ENCODE measurements at places on chromosomes 3 and 15.

DNA sequence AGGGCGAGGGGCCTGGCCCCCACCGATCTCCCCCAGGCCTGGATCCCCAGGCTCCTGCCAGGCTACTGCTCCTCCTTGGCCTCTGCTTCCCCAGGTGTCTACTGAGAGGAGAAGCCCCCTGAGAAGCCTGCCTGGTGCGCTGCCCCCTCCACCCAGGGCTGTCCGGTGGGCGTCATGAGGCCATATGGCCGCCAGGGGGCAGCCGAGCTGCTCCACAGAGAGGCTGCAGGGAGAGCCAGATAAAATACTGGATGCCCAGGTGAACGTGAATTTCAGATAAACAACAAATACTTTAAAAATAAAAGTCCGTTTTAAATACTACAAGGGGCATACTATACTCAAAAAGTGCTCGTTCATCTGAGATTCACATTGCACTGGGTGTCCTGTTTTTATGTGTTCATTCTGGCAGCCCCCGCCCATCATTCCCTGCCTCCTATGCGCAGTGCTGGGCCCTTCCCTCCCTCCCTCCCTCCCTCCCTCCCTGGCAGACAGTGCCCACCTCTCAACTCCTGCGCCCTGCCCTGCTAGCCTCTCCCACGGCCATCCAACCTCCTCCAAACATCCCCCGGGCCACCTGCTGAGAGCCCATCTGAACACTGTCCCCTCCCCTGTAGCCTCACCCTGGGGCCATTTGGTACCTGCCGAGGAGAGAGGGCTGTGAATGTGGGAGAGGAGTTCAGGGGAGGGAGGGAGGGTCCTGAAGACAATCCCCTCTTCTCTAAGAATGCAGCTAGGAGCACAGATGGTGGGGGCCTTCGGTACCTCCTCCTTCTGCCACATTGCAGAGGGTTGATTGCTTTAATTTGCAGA is 29.6 kb downstream of the PSTPIP1 start:
- no peak for DNase-seq

GRCh38 chr3:106817706-106818105 is 559.5 kb upstream of the CCDC54 start:
- DNase-seq = no peak

DNA sequence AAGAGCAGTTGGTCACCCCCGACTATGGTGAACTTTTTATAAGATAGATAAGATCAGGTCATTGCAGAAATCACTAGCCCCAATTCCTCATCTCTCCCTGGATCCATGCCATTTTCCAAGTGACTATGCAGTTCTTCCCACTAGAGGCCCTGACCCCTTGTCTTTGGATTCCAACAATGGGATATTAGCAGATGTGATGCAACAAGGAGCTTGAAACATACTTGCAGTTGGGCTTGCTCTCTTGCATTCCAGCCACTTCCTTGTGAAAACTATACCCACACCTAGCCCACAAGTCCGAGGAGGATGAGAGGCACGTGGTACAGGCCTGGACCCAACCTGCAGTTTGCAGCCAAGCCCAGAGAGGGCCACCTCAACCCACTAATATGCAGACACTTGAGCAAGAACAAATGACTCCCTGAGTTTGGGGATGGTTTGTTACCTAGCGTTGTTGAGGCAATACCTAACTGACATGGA is 60.6 kb downstream of the SUCLG2 start:
- no peak for DNase-seq

- DNase-seq = no peak
Observed at GRCh38 chr15:81955382-81956062, 90.3 kb downstream of the MEX3B start.

DNA sequence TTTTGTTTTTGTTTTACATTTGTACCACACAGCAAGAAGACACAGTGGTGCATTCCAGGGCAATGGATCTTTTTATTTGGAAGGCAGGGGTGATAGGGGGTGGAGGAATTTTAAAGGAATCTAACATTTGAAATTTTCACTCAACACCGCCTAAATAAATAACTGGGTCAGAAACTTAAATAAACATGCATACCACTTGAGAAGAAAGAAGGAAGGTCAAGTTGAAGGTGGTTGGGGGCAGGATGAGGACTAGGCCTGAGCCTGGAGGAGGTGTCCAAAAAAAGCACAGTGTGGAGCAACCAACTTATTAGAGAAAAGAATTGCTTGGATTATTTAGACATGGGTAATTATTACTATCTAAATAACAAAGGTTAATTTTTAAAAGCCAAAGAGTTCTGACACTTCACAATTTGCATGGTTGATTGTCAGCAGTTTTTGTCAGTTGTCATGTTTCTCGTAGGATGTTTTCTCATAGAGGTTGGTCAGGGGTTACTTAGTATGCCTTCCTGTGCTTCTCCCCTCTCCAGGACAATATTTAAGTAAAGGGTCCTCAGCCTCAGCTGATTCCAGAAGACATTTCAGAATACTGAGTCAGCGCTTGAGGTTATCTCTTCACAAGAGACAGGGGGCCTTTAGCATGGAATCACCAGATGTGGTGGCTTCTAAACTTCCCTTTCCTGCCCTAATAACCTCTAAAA is 173.7 kb upstream of the SLC2A2 start:
- no peak for DNase-seq

GRCh38 chr15:82228750-82229149 is 33.8 kb downstream of the EFL1 start:
- DNase-seq = no peak

DNA sequence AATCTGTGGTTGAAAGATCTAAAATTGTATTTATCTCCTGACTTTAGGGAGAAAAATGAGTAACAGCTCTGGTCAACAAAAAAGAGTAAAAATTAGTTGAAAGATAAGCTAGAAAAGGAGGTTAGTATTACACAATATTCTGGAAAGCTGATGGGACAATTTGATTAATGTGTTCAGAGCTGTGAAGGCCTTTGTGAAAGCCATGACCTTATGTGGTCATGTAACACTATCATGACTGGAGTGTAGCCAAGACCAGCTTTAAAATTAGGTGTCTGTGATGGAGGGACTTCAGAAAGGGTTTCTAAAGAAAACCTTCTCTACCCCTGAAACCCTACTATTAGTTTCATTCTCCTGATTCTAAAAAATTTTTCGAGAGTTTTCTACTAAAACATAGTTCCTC is 127.2 kb downstream of the NFKBIZ start:
- DNase-seq = no peak

DNA sequence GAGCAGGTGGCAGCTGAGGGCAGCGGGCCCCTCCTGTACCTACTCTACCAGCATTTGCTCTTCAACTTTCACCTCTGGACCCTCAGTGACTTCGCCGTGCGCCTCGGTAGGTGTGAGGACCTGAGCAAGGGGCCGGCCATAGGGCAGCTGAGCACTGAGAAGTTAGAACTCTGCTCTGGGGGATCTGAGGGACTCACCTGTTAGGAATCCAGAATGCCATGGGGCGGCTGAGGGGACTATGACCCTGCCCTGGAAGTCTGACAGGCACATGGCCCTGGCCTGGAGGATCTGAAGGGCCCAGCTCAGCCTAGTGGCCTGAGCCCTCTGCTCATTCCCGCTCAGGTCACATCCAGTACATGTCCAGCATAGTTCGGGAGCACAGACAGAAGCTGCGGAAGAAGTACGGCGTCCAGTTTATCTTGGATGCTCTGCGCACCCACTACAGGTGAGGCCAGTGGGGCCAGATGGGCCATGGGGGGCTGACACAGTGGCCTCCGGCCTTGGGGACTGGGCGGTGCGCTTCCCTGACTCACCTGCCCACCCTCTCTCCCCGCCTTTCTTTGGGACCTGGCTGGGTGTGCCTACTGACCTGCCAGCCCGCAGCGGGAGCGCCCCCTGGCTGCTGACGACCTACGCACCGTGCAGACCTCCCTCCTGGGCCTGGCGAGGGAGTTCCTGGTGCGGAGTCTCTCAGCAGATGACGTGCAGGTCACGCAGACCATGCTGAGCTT is 18.8 kb downstream of the NBEAL2 start:
- no peak for DNase-seq
